ENCODE measurements at places on chromosomes 13 and 19.

GRCh38 chr13:82729401-82729800 is 1152.9 kb downstream of the SLITRK1 start:
- DNase-seq = no peak

- DNase-seq = no peak
Observed at GRCh38 chr19:32631381-32631780, 43.6 kb downstream of the ANKRD27 start.

DNA sequence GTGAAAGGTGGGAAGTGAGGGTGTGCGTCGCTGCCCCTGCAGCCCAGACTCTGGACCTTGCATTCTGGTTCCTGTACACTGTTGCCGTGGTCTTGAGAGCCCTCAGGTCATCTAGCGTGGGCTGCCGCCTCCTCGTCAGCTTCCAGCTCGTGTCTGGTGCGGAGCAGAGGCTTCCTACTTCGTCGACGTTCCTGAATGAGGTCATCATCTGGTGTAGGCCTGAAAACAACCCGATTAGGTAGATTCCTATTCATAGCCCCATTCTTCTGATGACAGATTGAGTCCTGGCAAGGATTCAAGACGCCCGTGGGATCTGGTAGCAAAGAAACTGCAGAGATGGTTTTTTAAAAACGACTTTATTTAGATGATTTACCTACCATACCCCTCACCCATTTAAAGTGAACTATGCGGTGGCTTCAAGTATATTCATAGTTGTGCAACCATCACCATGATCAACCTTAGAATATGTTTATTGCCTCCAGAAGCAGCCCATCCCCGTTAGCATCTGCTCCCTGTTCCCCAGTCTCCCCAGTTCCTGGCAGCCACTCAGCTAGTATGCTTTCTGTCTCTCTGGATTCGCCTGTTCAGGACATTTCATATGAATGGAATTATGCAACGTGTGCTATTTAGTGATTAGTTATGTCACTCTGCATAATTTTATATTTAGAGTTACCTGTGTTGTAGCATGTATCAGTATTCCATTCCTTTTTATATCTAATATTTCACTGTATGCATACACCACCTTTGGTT is 13.8 kb downstream of the NAXD start:
- no peak for DNase-seq

- no peak for DNase-seq
Observed at GRCh38 chr19:10694706-10695307, 6.4 kb upstream of the QTRT1 start.

DNA sequence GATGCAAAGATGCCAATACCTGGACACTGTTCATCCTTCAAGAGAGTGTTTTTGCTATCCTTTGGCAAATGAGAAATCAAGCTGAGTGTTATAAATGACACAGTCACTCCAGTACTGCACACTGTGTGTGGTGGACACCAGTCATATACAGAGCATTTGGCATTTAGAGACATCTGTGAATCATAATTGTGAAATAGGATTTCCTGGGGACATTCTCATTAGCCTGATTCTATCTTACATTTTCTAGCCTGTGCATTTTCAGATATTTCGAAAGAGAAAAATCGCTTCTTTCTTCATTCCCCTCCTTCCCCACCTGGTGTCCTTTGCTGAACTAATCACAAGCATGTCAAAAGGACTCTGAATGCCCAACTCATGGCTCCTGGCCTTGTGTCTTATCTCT is 781.0 kb upstream of the ARGLU1 start:
- no peak for DNase-seq

GRCh38 chr19:7242601-7243258 is 51.5 kb downstream of the INSR start:
- DNase-seq = peak; percentile 65

- DNase-seq = peak; percentile 9
Observed at GRCh38 chr13:91115776-91116175, 231.7 kb upstream of the MIR17HG start.
